ENCODE measurements at places on chromosomes 7 and 10.

GRCh38 chr10:19862811-19863515 is 46.7 kb downstream of the PLXDC2 start:
- DNase-seq, result no peak

GRCh38 chr10:126177417-126178030 is 210.8 kb downstream of the ADAM12 start:
- no peak for DNase-seq

DNA sequence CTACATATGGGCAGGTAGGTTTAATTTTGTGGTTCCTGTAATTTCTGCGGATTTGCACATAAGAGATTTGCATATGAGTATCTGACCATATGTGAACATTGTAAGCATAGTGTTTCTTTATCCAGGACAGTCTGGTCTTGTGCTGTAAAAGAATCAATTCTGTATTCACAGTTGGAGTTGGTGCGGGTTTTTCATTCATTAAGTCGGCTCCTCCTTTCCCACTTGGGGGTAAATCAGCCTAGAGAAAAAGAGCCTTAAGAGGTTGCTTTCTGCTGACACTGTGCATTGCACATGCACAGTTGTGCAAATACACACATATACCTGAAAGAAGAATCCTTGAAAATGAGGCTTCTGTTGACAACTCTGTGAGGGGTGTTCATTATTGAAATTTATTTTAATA is 6.1 kb upstream of the CYP26C1 start:
- DNase-seq, result no peak

DNA sequence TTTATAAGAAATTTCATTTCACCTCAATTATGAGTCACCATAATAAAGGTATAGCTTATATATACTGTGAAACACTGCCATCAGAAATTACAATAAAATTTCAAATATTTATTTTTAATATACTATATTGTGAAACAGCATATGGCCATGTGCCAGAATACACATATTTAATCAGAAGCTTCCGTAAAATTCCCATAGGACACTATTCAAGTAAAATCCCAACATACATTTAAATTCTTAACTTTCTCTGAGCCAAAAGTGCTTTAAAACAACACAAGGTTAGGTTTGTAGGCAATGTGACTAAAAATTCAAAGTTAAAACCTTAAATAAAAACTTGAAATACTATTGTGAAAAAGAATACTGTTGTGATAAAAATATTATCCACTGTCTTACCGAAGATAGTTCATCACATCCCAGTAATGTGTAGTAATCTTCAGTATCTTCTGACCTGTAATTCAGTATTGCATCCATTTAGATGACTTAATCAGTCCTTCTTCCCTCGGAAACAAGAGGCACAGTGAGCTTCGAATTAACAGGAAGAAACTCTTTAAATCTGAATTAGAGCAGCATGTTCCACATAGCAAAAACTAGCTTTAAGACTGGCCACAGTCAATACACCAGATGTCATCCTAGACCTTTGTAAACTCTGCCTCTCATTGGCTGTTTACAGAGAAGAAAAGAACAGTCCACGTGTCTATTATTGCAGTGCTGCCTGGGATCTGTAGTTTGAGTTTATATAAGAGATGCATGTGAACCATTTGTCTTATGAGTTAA is at the start of gene DNAJC12:
DNAJC12 (minus strand) TSS at position 648 of the 774 bp plus-strand sequence; CDS start at position 471, 177 bp downstream.
- no peak for DNase-seq

Measured in activated naive CD4-positive, alpha-beta T cell (primary cell).